NCI-H1694 treated with DMSO at 0.1 percent for 48 hours (cell line): ENCODE measurements at places on chromosomes 7 and 10.

DNA sequence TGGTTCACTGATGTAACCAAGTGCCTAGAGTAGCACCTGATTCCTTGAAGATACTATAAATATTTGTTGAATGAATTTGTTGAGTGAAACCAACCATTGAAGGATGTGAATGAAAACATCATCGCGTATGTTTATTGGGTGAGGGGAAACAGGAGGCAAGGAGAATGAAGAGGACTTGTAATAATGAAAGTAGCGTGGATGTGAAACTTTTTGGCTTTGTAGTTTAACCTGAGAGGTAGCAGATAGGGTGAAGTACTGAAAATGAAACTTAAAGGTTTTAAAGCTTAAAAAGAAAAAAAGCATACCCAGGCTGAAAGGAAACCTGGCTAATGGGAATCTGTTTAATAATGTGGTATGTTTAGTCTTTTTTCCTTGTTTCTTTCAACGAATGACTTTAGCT lies 5.2 kb downstream of the CCNY start:
- no peak for DNase-seq

DNA sequence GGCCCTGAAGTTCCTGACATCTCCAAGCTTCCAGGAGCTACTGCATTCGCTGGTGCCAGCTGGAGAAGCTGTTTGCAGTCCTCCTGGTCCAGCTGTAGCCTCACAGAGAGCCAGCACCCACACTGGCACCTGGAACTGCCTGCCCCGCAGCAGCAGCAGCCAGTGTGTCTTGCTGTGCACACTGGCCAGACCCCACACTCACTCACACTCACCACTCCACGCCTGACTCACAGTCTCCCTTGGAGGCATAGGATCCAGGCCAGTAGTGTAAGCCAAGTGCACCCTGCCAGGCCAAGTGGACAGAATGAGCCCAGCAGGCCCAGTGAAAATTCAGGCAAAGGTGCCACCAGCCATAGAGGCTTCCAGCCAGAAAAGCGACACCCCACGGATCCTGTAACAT lies 566.3 kb downstream of the GRM8 start:
- no peak for DNase-seq

GRCh38 chr10:31721096-31721495 lies 207.5 kb downstream of the ARHGAP12 start:
- DNase-seq, result no peak

- DNase-seq, result no peak
These were observed at the start of gene ATOH7 for GRCh38 chr10:68231817-68232251. Gene ATOH7, minus strand, starts transcription at chr10:68232113. Its CDS starts 436 bp downstream, at chr10:68231677.

DNA sequence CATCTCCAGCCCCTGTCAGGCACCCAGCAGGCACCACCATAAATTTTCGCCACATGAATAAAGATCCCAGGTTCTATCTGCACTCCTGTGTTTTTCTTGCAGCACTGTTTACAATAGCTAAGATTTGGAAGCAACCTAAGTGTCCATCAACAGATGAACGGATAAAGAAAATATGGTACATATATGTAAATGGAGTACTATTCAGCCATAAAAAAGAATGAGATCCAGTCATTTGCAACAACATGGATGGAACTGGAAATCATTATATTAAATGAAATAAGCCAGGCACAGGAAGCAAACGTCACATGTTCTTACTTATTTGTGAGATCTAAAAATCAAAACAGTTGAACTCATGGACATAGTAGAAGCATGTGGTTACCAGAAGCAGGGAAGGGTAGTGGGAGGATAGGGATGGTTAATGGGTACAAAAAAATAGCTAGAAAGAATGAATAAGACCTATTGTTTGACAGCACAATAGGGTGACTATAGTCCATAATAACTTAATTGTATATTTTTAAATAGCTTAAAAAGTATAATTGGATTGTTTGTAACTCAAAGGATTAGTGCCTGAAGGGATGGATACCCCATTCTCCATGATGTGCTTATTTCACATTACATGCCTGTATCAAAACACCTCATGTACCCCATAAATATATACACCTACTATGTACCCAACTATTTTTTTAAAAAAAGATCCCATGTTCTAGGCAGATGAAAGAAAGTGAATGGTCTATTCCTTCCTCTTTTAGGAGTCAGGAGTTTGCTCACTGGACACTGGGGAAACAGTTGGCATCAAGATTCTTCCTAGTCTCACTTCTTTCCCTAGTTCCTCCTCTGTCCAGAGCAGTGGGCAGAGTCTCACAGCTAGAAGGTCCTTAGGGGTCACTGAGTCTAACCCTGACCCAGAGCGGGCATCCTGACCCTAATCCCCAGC lies 1.0 kb upstream of the NPFFR1 start:
- no peak for DNase-seq

- DNase-seq, result no peak
These were observed 211.3 kb downstream of the GRID1 start for GRCh38 chr10:86155054-86155921.

- DNase-seq, result peak; percentile 62
These were observed 596.3 kb downstream of the PTPRN2 start for GRCh38 chr7:157991351-157991750.

DNA sequence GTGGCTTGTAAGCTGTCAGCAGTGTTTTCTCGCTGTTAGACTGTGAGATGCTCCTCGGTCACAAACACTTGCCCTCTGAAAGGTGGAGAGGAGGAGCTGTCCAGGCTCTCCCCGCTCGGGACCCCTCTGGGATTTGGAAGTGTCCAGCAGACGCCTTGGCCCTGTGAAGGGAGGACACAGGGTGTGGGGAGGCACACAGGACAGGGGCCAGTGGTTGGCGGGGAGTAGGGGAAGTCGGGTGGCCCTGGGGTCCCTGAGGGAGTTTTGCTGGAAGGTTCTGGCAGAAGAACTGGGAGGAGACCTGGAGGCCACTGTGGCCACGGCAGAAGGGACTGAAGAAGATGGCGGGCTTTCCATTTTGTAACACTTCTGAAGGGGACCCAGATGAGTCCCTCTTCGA lies 47.2 kb upstream of the DPYSL4 start:
- no peak for DNase-seq

GRCh38 chr10:17756557-17757217 lies 4.7 kb downstream of the TMEM236 start:
- DNase-seq, result no peak

GRCh38 chr10:110007161-110007700 lies 553 bp upstream of the ADD3 start:
- DNase-seq, result no peak

- DNase-seq, result no peak
These were observed 41.4 kb downstream of the JCAD start for GRCh38 chr10:30017966-30018365.

GRCh38 chr10:90087197-90088023 lies 386.0 kb downstream of the KIF20B start:
- DNase-seq, result no peak

DNA sequence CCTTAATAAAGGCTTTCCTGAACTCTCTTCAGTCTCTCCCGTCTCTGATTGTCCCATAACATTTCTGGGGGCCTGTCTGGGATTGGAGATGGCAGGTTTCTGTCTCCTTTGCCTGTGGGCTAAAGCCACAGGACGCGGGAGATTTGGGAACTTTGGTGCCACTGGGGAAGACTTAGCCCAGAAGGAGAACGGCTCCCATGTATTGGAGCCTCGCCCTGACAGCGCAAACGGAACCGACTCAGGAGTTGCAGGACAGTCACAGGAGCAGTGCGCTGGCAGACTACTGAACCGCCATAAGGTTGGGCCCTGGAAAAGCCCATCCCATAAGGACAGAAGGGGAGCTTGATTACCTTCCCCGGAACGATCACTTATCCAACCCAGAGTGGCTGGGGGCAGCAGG lies 7.1 kb upstream of the ZNF33B start:
- DNase-seq, result no peak

- DNase-seq, result no peak
These were observed 251.3 kb upstream of the TCF7L2 start for GRCh38 chr10:112698818-112699164.

DNA sequence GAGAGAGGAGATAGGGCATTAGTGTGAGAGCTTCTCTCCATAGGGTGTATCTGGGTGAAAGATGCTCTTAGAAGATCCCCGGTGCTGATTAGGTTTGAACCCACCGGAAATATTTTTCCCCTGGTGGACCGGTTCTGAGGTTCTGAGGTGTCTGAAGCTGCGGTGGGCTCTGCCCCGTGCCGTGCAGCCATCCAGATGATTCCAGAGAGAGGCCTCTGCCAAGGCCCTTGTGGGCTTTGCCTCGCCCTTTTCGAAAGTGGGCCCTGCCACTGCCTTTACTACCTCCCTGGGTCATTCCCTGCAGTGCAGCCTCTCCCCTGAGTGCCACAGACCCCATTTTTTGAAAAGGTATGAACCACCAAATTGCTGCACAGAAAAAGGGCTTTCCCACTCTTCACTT lies 2.8 kb downstream of the GIMAP8 start:
- no peak for DNase-seq

- DNase-seq, result no peak
These were observed 40.7 kb upstream of the FMC1 start for GRCh38 chr7:139300390-139300789.
